Activated CD4-positive, alpha-beta T cell treated with anti-CD3 and anti-CD28 coated beads, Interleukin-2, amount 10 ng/mL, durations not matched to agents 7 days and 5 days (primary cell): ENCODE measurements at places on chromosomes 4 and X. TPM values are rescaled to one million over a fixed set of nuclear protein-coding genes. Genes with fewer than 3 reads are reported as not detected.

The DMP1 gene
- not detected for total RNA-seq

The MID1 gene
- 0.23 TPM for total RNA-seq

The CCDC149 gene
- not detected for total RNA-seq

The USP51 gene
- total RNA-seq, result 1.8 TPM

The MORC4 gene
- 7.7 TPM for total RNA-seq

The RS1 gene
- not detected for total RNA-seq

The NEUROG2 gene
- not detected for total RNA-seq

The MAGEA3 gene
- not detected for total RNA-seq

The GPR82 gene
- total RNA-seq, result not detected

The COL4A5 gene
- not detected for total RNA-seq

The HMGB2 gene
- total RNA-seq, result 975 TPM

The POU4F2 gene
- total RNA-seq, result not detected

The HADH gene
- 73.1 TPM for total RNA-seq

The BBS7 gene
- 16.3 TPM for total RNA-seq

GRCh38 chr4:75673959-75674328, 733 bp upstream of the G3BP2 start:
- no peak for DNase-seq

- peak; percentile 62 for DNase-seq
These were observed 37.8 kb downstream of the GAB3 start for GRCh38 chrX:154712781-154713740.

GRCh38 chr4:3465698-3466671, 2.9 kb downstream of the DOK7 start:
- DNase-seq, result no peak

- DNase-seq, result no peak
These were observed 255.1 kb upstream of the VEGFC start for GRCh38 chr4:177047851-177048174.

DNA sequence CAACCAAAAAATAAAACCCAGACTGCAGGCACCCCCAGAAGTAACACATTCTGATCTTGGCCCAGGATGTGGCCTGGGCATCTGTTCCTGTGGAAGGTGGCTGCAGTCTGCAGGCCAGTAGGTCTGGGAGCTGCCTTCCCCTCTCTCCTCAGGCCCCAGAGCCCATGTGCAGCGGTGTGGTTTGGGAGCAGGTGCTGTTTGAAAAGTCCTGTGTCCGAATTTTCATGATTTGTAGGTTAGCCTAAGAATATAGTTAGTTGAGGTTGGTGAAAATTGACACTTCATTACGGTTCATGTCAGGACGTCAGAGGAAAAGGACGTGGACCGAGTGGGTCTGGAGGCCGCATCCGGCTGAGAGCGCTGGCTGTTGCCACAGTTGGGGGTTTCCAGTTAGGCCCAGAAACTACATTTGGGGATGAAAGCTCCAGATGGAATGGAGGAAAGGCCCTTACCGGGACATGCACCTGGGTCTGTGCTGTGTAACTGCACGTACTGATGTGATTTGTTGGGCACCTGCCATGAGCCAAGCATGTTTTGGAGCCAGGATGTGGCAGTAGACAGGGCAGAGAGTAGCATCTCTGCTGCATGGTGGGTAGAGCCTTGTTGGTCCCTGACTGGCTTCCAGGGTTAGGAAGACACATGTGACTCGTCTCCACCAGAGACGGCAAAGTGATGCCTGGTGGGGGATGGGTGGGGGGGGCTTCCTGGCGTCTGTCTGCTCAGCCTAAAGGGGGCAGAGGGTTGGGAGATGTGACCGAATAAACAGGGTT, 21.7 kb upstream of the HGFAC start:
- no peak for DNase-seq

- no peak for DNase-seq
These were observed 21.8 kb downstream of the C4orf33 start for GRCh38 chr4:129117705-129118104.

GRCh38 chr4:172042714-172043114, 229.5 kb downstream of the GALNTL6 start:
- no peak for DNase-seq

DNA sequence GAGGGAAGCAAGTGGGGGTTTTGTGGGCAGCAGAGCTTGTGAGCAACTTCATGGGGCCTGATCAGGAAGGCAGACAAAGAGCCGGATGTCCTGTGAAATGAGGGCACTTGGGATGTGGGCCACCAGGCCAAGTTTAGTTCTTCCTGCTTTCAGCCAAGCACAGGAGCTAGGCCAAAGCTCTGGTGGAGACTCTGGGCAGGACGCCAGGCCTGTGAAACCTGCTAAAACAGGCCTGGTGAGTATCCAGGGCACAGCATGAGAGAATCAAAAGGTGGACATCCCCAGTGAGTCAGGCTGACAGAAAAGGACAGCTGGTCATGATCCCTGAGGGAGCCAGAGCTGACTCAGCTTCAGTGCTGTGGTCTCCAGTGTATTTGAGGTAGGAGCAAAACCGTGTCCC, 95.7 kb downstream of the NPNT start:
- DNase-seq, result no peak

- DNase-seq, result peak; percentile 90
These were observed 33.5 kb upstream of the CHRNA9 start for GRCh38 chr4:40301603-40302002.

DNA sequence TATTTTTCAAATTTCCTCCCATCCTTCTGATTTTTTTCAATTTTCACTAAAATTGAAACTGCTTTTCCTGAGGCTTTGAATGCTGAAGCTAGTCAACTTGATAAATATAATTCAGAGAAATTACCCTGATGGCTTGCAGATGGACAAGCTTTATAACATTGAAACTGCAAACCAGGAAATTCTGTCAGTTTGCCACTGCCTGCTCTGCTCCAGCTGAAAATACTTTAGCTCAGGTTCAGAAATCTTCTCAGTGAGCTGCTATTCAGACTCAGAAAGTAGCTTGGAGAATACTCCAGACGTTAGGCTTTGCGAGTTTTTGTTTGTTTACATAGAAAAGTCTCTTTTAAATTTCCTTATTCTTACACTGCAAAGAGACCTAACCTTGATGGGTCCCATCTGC, 1574.7 kb downstream of the STIM2 start:
- DNase-seq, result no peak

GRCh38 chr4:167185465-167185864, 48.8 kb downstream of the SPOCK3 start:
- DNase-seq, result no peak

GRCh38 chr4:8914461-8915171, 43.0 kb upstream of the HMX1 start:
- no peak for DNase-seq

GRCh38 chr4:168506014-168506413, 9.2 kb downstream of the PALLD start:
- DNase-seq, result no peak

DNA sequence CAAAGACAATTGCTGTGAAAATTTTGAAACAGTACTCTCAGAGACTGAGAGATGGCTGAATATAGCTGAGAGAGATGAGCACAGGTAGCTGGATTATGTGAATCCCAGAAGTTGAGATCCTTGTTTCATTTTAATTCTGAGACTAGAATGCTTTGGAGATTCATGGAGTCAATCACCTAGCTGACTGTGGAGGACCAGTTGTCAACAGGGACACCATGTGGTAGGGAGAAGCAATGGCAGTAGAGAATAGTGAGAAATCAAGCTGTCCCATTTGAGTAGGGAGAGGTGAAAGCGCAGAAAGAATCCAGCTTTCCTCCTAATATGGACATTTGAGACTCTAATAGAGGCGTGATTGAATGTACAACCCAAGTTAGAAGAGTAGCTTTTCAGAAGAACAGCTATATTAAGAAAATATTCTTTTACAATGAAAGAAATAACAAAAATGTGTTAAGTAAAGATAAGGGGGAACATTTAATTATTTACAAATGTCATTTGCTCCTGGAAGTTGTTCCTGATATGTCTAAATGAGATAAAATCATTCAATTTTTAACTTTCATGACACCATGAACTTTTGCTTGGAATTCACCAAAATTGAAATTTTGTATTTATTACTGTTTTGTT, 30.3 kb upstream of the GLRB start:
- DNase-seq, result no peak

GRCh38 chr4:67899096-67899495, 15.3 kb upstream of the TMPRSS11D start:
- DNase-seq, result no peak

DNA sequence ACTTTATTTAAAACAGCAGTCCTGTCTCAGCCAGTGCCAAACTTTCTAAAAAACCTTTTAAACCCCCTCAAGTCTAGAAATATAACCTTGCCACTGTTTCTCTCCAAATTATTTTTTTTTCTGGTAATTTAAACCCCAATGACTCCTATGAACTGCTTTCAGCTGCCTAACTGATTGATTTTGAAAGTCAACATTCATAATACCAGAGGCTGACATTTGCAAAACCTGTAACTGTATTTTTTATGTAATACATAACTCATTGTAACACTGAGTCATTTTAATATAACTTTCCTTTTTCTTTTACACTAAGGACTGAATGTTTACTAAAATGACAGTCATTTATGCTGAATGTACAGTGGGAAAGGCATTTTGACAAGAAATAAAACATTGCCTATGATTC, 19.1 kb upstream of the EGFL6 start:
- DNase-seq, result no peak

DNA sequence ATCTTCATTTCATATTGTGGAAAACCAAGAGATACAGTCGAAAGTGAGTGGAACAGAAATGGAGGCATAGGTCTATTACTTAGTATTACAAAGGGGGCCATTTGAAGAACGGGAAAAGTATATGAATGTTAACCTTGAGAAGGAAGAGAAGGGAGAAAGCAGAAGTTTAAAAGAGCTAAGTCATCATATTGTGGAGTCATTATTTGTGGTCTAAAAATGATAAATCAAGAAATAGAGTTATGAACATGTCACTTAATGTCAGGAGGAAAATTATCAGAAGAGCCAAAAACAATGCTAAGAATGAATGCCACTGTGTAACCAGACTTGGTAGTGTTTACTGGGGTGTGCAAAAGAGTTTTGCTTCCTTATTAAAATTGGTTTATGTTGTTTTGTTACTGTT, 589.5 kb upstream of the LCORL start:
- no peak for DNase-seq

DNA sequence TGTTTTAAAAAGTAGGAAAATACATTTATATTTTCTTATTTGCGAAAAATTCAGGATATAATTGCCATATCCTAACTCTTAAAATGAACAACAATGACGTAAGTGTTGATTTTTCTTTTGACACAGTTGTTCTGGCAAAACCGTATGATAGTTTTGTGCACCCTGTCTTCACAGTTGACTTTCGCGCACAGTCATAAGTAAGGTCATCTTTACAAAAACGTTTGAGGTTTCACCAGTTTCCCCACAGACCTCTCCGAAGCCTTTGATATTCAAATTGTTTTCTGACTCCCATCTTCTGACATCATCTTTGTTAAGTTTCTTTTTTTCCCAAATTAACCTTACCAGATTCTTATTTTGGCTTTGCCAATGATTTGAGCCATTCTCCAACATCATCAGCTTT, 48.1 kb upstream of the ATXN3L start:
- no peak for DNase-seq

DNA sequence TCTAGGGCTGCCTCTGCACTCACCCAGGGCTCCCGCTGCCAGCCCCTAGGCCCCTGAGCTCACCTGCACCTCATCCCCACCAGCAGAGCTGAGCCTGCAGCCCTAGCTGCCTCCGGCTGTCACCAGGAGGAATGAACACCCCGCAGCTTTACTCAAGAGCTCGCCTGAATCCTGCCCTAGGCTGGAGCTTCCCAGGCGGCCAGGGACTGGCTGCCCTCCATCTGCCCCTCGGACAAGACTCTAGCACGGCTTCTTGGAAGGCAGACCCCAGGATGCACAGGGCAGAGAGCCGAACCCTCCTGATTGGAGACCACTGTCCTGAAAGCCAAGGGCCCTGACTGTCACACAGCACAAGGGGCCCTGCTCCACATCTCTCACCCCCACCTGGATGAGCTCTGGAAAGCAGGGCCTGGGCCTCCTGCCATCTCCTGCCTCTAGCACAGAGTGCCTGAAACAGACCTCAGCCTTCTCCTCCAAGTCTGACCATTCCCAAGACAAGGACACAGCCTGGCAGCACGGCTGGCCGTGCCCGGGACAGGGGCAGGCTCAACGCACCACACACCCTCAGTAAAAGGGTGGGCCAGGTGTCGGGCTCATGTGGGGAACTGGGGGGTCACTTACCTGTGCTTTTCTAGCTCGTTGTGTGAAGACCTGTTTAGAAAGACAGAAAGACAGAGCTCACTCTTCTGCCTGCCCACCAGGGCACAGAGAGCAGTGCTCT, 4.4 kb downstream of the MXD4 start:
- peak; percentile 2 for DNase-seq

DNA sequence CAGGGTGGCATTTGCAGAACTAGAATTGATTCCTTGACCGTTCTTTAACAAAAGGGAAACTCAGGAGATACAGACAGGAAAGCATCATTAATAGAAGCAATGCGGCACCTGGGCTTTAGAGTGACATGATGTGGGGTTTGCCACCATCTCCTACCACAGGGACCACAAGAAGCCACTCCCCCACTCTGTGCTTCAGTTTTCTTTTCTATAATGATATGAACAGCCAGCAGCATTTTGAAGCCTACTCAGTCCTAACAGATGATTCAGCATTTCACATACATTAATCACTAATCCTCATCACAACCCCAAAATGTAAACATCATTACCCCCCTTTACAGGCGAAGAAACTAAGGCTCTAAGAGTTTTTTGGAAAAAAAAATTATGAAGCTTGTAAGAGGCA, 22.9 kb downstream of the CCDC149 start:
- no peak for DNase-seq
